ENCODE measurements at places on chromosomes 7 and 10. TPM values are rescaled to one million over a fixed set of nuclear protein-coding genes. Genes with fewer than 3 reads are reported as not detected.

GRCh38 chr10:27661514-27662286, 83.9 kb downstream of the MKX start:
- DNase-seq, result no peak

- no peak for DNase-seq
Observed at GRCh38 chr10:121449482-121449924, 148.7 kb downstream of the FGFR2 start.

GRCh38 chr10:117509573-117509972, 33.0 kb upstream of the EMX2 start:
- DNase-seq, result no peak

The ZNF775 gene
- 7.3 TPM for total RNA-seq

The CYP2C9 gene
- not detected for total RNA-seq

- no peak for DNase-seq
Observed at GRCh38 chr7:20393021-20393610, 62.4 kb downstream of the ITGB8 start.

The IDI2 gene
- total RNA-seq, result not detected

DNA sequence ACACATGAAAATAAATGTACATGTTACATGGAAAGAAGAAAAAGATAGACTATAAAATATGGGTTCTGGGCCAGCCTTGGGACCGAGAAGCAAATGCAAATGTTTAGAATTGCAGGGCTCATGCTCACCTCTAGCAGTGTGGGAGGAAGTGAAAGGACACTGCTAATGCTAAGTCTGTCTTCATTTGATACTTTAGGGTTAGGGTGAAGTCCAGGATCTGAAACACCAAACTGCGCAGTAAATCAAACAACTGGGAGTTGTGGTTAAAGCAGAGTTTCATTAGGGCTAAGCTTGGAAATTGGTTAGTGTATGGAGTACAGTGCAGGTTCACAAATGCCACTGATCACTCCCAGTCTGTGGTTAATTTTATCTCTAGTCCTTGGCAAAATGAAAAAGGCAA, 73.2 kb upstream of the PDK4 start:
- no peak for DNase-seq

The CXCL12 gene
- 152 TPM for total RNA-seq

- no peak for DNase-seq
Observed at GRCh38 chr10:43901744-43902504, 253.2 kb upstream of the ZNF32 start.

The ACTL6B gene
- total RNA-seq, result 16.5 TPM

DNA sequence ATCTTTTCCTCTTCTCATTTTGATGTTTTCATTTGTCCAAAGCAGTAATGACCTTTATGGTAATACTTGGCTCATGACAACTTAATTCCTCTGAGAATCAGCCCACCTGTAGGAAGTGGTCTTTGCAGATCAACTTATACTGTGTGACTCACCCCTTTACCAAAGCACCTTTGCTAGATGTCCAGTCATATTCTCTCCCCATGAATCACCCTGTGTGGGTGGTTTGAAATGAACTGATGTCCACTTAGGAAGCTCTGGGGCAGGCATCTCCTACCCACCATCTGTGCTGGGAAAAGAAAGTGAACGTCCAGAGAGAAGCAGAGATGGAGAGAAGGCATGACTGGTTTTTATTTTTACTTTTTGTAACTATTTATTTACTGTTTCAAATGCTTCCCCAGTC, 410.3 kb downstream of the KIF20B start:
- DNase-seq, result no peak

GRCh38 chr7:75872073-75872782, 6.6 kb upstream of the RHBDD2 start:
- DNase-seq, result no peak

The SP8 gene
- total RNA-seq, result 0.33 TPM
